NCI-H446 treated with DMSO at 0.1 percent for 48 hours (cell line): ENCODE measurements at places on chromosomes 7 and 10.

GRCh38 chr7:156004265-156005201 lies 192.3 kb upstream of the SHH start:
- DNase-seq = no peak

- DNase-seq = no peak
Observed at GRCh38 chr7:132171130-132171576, 405.1 kb downstream of the PLXNA4 start.

GRCh38 chr7:1685000-1685624 lies 15.0 kb downstream of the ELFN1 start:
- DNase-seq = no peak

- DNase-seq = no peak
Observed at GRCh38 chr7:129947049-129947448, 5.7 kb downstream of the UBE2H start.

GRCh38 chr7:113414401-113415035 lies 296.2 kb upstream of the SMIM30 start:
- DNase-seq = peak; percentile 48

GRCh38 chr7:151013733-151014497 lies 10.4 kb downstream of the ATG9B start:
- DNase-seq = no peak

DNA sequence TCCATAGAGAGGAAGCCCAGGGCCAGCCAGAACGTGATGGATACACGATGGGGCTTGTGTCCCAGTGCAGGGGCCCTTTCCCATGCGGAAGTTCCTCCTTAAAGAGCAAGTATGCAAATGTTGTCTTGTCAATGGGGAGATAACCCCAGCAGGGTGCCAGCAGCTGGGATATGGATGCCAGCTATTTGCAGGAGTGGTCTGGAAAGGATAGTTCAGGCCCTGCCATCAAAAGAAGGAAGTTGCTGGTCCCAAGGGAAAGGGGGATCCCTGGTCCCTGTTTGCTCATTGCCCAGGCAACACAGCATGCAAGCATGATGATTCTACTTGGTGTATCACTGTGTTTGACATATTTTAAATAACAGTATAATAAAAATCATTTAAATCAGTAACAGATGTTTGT lies 73.1 kb upstream of the HECW1 start:
- no peak for DNase-seq

GRCh38 chr10:131162866-131163843 lies 148.4 kb downstream of the TCERG1L start:
- no peak for DNase-seq

DNA sequence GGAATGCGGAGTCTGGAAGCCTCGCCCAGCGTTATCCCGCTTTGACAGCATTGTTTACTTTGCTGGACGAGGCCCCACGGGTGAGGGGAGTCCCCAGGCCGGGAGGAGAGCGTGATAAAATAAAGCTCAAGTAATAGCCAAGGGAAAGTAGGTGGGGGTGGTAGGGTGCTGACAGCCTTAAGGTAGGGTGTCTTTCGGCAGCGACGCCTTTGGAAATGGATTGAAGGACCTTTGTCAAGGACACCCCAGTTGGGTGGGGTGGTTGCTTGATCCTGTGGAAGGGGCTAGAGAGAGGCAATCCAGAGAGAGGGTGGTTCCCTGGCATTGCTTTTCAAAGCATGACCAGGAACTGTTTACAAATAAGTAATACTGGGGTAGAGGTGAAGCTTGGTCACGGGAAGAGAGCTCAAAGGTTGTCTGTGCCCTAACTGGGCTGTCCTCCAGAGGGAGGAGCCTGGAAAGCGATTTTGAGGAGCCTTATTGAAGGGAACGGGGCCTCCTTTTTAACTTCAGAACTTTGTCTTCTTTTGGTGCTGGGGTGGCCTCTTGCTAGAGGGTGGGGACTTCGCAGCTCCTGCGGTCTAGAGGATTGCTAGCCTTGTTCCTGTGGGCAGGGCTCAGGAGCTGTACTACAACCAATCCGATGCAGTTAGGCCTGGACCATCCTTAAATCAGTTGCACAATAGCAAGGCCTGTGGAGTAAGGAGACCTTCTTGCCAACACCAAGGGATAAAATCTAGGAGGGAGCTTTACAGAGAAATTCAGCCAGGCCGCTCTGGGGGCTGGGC lies 1.3 kb downstream of the EIF4EBP2 start:
- DNase-seq = no peak

- DNase-seq = no peak
Observed at GRCh38 chr10:121049489-121049888, 198.3 kb downstream of the WDR11 start.

- no peak for DNase-seq
Observed at GRCh38 chr10:37865957-37866803, 8.8 kb upstream of the ZNF248 start.

- no peak for DNase-seq
Observed at GRCh38 chr10:80542053-80542452, 4.4 kb downstream of the SH2D4B start.

- no peak for DNase-seq
Observed at GRCh38 chr7:48551652-48552051, 372.7 kb upstream of the CDC14C start.

DNA sequence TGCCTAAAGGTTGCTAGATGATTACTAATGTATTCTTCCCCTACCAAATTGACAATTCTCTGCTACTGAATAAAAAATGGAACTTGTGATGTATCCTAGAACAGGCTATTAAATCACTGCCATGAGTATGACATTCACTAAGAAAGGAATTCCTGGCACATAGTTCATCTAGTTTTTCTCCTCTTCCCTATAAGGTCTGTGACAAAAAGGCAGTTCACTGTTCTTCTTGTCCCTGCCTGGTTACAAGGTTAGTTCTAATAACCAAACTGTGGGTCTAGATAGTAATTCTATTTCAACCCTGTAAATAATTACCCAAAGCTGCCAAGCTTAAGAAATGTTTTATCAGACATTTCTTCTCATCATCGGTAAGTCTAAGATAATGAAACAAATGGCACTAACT lies 245.6 kb downstream of the BICC1 start:
- DNase-seq = no peak

DNA sequence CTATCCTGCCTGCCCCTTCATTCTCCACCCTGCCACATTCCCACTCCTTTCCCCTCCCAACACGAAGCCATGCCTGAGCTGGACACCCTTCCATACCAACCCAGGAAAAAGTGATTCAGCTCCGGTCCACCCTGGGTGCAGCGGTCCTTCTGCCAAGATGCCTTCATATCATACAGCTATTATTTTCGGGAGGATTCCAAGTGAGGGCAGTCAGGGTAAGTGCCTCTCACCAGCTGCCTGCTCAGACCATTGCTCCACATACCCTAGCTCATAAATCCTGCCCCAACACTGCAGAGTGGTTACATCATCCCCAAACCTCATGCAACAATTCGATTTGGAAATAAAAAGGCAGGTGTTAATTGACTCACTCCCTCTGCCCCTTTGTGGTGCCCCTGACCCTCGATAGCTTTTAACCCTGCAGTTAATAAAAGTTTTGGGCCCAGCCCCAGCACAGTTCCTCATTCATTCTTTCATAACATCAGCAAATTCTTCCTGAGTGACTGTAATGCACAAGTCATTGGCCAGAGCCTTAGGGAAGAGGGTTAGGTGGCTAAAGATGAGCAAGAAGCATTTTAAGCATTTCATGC lies 42.6 kb downstream of the ZNF503 start:
- no peak for DNase-seq

DNA sequence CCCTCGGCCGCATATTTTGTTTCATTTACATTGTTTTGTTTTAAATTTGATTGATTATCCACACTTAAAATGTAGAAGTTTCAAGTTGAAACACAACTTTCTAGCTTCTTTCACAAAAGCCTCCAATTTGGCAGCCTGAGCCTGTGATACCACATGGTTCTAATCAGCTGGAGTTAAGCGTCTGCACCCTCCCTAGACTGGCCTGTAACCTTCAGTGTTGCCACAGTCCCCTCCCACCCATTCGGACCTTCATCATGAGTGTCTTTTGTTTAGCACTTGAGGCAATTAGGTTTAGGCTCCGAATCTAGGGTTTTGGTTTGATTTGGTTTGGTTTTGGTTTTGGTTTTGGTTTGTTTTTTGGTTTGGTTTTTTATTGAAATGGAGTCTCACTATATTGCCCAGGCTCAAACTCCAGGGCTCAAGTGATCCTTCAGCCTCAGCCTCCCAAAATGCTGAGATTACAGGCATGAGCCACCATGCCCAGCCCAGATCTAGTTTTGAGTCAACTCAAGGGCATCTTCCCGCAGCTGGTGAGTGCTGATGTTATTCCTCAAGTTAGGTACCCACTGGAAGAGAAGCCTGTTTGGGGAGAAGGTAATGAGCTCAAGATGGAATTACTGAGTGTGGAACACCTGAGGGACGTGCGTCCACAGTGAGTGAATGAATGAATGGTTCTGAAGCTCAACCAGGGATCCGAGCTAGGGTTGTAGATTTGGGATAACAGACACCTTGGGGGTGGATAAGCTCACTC lies 201.4 kb downstream of the HECW1 start:
- DNase-seq = no peak

- no peak for DNase-seq
Observed at GRCh38 chr7:87600130-87601124, at the start of gene ABCB1. ABCB1 (minus strand) TSS chr7:87600884; CDS start chr7:87600184, 700 bp downstream.

DNA sequence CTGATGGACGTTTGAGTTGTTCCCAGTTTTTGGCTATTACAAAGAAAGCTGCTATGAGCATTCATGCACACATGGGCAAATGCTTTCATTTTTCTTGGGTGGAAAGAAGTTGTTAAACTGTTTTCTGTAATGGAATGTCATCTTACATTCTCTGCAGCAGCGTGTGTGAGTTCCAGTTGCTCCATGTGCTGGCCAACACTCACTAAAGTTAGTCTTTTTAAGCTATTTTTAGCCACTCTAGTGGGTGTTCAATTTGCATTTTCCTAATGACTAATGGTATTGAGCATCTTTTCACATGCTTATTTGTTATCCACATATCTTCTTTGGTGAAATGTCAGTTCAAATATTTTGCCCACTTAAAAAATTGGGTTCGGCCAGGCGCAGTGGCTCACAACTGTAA lies 82.8 kb upstream of the COL13A1 start:
- DNase-seq = no peak

DNA sequence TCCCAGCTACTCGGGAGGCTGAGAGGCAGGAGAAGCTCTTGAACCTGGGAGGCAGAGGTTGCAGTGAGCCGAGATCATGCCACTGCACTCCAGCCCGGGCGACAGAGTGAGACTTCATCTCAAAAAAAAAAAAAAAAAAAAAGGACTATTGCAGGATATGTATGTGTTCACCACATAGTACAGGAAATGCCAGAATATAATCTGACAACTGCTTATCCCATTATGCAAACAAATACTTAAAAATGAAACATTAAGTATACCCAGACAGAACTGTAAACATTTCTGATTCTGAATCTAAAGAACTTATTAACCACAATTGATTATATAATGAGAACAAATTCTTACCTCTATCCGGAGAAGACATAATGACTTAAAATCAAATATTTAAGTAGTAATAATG lies 18.7 kb downstream of the DKK1 start:
- no peak for DNase-seq

DNA sequence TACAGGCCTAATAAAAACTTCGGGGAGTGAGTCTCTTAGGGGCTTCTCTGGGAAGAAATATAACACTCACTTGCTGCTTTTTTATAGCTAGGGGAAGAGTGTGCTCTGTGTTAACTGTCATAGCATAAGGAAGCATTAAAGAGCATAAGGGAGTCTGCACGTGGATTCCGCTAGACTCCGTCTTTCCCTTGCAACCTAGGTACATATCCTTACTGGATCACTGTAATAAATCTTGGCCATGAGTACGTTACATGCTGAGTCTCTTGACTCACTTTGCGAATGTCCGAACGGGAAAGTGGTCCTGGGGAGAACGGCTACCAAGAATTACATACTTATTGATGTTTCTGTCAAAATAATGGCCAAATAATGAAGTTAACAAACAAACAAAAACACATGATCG lies 999.1 kb upstream of the MBL2 start:
- DNase-seq = no peak
